ENCODE measurements at places on chromosomes 6 and 20.

- DNase-seq = no peak
These were observed 84.2 kb upstream of the FRMD1 start for GRCh38 chr6:168163096-168163731.

- no peak for DNase-seq
These were observed 7.6 kb upstream of the ADGRF4 start for GRCh38 chr6:47690791-47691190.

GRCh38 chr6:44739181-44739580, 351.7 kb downstream of the CDC5L start:
- DNase-seq = no peak

GRCh38 chr20:58313396-58313795, 3.9 kb downstream of the RAB22A start:
- no peak for DNase-seq

DNA sequence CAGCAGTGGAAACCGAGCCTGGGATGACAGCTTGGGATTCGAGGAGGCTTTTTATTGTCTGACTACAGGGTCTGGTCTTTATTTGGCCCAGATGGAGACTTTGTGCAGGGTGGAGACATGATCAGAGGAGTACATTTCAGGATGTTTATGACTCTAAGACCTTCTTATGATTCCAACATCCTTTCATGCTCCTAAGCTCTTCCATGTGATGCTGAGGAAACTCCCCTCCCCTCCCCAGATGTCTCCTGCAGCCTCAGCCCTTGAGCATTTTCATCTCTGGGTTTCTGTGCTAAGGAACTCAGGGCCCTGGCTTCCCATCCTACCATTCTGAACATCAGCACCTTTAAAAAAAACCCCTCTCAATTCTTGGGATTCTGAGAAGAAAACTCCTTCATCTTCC, 186.6 kb downstream of the SOX4 start:
- DNase-seq = no peak
